ENCODE measurements at places on chromosomes 1 and 21. TPM values are rescaled to one million over a fixed set of nuclear protein-coding genes. Genes with fewer than 3 reads are reported as not detected.

The TRNP1 gene
- 4.6 TPM for total RNA-seq

The SPTA1 gene
- total RNA-seq = not detected

GRCh38 chr21:20215959-20216358 lies 782.2 kb upstream of the NCAM2 start:
- DNase-seq = no peak

GRCh38 chr1:118588566-118588965 lies 399.6 kb downstream of the TBX15 start:
- no peak for DNase-seq

- no peak for DNase-seq
Measured at GRCh38 chr1:190852611-190853010, 374.9 kb upstream of the BRINP3 start.

GRCh38 chr1:194055536-194055935 lies 869.1 kb upstream of the B3GALT2 start:
- no peak for DNase-seq

GRCh38 chr1:12001249-12001917 lies 17.9 kb upstream of the MIIP start:
- DNase-seq = no peak

DNA sequence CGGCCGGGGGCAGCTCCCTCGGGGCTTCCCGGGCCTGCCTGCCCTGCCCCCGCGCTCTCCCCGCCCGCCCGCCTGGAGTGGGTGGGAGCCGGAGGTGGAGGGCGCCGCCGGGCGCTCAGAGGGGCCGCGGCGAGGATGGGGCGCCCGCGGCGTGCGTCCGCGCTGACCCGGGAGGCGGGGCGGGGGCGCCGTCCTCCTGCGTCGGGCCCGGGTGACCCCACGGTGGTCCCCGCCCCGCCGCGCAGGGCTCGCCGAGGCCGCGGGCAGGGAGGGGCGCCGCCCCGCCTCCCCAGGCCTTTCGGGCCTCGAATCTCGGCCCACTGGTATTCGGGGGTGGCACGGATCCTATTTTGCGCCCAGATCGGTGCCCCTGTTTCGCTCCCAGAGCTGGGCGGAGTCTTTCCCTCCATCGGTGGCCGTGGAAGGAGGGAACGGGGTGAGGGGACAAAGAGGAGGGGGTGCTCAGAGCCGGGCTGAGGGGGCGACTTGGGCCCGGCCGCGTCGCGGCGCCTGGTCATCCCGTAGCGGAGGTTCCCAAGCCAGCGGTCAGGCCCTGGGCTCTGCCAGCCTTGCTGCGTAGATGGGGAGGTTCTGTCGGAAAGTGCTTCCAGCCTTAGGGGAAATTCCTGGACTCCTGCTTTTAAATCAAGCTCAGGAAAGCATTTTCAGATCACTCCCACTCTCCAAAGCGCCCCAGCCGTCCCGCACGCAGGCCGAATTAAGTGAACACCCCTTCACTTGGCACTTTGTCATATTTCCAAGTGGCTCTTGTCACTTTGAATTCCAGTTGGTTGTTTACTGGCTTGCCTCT lies 545 bp downstream of the PATJ start:
- peak; percentile 76 for DNase-seq
